Fibroblast of mammary gland (primary cell): ENCODE measurements at places on chromosomes 7 and 10.

DNA sequence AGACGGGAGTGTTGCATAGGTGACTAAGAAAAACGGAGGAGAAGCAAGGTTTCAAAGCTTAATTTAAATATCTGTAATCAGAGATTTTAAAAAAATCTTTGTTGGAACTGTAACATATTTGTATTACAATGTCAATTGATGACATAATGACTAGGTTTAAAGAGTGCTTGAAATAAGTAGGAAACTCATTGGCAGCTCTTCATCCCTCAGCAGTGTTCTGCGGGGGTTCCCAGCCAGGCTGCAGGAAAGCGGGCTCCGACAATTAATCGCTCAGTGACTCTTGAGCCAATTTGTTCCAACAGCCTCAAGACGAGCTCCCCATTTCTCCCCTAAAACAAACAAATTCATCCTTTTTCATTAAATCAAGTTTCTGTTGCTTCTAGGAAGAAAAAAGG, 22.6 kb downstream of the CPXM2 start:
- DNase-seq = no peak

DNA sequence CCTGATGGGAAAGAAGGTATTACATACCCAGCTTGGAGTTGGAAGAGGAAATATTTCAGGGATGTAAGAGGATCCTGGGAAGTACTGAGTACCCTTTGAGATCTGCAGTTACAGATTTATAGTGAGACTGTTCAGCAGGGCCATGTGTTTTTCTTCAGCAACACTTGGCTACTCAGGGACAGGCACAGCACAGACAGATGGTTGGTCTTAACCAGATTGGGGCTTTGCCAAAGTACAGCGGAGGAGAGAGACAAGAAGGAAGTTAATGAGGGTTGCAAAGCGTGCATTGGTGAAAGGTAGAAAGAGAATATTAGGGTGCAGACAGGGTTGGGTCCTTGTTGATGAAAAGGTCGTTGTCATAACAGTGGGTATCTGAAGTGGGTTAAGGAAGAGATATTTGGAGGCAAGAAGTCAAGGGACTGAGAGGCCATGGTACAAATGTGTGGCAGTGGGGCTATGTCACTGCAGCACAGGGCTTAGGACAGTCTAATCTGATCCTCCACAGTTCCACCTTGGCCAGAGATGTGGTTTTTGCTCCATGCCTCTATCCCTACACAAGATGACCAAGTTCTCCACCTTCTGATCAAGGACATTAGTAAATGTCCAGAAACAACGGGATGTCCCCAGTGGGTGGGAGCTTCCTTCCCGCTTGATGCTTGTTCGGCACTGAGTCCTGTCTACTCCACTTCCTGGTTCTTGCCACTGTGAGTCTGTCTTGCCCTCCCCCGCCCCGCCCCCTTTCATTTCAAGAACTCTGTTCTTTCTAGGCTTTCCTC, 18.9 kb upstream of the DNAJC1 start:
- peak; percentile 37 for DNase-seq

DNA sequence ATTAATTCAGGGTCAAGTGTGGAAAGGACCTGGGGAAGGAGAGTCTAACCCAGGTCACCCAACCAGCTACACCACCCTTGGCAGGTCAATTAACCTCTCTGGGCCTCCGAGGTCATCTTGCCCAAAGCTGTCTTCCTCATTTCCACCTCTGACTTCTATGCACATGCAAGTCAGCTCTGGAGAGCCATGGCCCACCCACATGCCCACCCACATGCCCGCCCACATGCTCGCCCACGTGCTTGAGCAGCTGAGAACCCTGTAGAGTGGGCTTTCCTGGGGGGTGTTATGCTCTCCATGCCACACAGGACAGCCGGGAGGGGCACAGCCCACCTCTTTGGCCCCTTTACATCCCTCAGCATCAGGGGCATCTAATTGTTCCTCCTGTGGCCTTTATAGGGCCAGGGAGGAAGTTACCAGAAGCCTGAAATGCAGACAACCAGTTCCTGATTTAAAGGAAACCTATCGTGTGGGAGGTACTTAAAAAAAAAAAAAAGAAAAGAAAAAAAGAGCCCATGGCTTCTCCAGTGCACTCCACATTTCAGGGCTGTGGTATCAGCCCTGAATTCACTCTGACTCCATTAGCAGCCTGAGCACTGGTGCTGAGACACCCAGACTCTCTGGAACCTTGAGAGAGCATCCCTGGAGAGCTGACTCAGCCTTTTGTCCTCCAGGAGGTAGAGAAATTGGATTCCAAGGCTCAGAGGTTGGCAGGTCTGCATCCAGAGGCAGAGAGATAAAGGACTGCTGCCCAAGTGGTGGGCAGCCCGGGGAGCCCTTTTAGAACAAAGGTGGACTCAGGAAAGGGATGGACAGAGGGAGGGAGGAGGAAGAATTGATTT, 176.2 kb upstream of the ZMIZ1 start:
- DNase-seq = peak; percentile 4

- DNase-seq = peak; percentile 22
Measured at GRCh38 chr10:119858063-119858462, 14.6 kb downstream of the MCMBP start.

GRCh38 chr10:19999431-19999830, 183.2 kb downstream of the PLXDC2 start:
- no peak for DNase-seq

DNA sequence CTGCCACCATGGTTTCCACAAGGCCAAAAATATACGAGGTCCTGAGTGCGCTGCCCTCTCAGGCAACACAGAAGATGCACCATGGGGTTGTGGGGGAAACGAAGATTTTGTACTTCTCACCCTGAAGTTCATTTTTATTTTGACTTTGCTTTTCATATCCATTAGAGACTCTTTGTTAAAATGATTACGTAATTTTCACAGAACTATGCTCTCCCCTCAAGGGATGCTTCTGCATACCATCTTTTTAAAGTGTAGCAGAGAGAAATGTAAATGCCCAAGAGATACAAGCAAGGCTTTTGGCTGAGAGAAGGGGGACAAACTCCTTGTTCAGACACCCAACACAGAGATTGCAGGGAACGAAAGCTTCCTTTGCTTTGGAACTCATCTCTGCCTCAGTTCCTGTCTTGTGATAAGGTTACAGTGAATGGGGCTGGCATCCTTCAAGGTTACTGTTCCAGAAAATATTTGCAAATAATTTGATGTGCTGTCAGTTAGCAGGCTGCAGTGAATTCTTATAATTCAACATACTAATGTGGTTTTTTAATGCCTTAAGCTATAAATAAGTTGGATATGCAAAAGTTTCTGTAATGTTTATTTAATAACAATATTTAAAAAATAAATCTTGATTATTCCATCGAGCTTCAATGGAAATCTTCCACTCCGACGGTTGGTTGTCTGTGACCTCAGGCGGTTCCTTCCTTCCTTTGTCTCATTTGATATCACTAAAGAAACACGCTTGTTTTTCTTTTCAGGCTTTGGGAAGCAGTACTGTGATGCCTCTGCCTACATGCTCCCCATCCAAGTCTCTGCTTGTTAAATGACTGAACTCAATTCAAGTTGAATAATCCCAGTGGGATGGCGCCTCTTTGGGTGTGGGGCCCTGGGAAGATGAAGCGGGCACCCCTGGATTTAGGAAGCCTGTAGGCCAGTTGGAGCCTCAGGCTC, 209.3 kb upstream of the CTBP2 start:
- DNase-seq = no peak

GRCh38 chr7:127486654-127487053, 94.1 kb upstream of the ZNF800 start:
- peak; percentile 10 for DNase-seq

- no peak for DNase-seq
Measured at GRCh38 chr7:116665332-116665996, 6.5 kb upstream of the MET start.

- DNase-seq = peak; percentile 40
Measured at GRCh38 chr7:151999424-152000090, 25.9 kb upstream of the GALNT11 start.

DNA sequence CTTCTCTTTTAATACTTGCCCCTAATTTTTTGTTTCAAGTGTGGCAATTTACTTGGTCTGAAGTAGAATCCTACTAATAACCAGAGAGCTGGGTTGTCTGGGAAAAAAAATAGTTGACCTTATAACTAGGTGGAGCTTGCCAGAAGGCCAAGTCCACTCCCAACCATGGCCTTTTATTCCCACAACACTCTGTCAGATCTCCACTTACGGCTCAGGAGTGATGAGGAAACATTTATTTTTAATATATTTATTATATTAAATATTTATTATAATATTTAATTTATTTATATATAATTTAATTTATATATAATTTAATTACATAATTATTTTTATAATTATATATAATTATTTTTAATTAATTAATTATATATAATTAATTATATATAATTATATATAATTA, 58.8 kb downstream of the TSPAN12 start:
- no peak for DNase-seq

GRCh38 chr7:13117103-13117502, 429.7 kb downstream of the ARL4A start:
- DNase-seq = peak; percentile 46

- no peak for DNase-seq
Measured at GRCh38 chr7:19914866-19915265, 141.4 kb upstream of the TMEM196 start.

- DNase-seq = no peak
Measured at GRCh38 chr7:152177681-152178404, 152.4 kb downstream of the GALNT11 start.

- no peak for DNase-seq
Measured at GRCh38 chr7:138309186-138309585, 150.9 kb upstream of the TRIM24 start.

DNA sequence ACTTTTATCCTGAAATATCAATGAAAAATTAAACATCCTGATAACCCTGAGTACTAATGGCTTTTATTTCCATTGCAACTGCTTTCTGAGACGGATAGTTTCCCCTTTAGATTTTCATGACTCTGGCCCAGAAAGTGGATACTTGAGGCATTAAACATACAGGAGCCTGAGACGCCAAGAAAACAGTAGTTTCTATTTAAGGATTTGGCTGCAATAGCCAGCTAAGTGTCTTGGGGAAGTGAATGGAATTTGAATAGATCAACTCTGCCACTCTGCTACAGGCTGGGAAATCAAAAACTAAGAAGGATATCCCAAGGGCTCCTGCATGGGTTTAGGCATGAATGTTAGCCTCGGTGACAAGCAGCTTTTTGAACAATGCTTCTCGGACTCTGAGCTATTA, 24.7 kb upstream of the GPAM start:
- DNase-seq = peak; percentile 48

DNA sequence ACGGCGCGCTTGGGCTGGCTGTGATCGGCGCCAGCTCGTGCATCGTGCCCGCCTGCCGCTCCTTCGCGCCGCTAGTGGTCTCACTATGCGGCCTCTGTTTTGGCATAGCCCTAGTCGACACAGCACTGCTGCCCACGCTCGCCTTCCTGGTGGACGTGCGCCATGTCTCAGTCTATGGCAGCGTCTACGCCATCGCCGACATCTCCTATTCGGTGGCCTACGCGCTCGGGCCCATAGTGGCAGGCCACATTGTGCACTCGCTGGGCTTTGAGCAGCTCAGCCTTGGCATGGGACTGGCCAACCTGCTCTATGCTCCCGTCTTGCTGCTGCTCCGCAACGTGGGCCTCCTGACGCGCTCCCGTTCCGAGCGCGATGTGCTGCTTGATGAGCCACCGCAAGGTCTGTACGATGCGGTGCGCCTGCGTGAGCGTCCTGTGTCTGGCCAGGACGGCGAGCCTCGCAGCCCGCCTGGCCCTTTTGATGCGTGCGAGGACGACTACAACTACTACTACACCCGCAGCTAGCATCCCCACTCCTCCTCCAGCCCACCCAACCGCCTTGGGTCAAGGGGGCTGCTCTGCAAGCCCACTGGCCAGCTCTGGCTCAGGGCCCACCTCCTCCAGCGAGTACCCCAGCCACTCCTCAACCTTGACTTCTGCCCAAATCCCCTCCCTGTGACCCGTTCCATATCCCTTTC, 1.9 kb downstream of the SLC18A3 start:
- no peak for DNase-seq

DNA sequence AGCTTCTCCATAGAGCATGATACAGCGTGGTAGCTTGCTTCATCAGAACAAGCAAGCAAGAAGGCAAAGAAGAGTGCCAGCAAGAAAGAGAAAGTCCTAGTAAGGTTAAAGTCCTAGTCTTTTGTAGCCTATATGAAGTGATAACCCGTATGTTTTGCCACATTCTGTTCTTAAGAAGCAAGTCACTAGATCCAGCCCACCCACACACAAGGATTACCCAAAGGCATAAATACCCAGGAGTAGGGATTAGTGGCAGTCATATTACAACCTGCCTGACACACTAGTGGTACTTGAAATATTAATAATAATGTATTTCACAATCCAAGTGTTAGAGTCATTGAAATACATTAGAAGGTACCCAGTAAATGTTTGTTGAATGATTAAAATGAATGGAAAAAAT, 285.5 kb downstream of the HPSE2 start:
- no peak for DNase-seq

GRCh38 chr7:84264396-84264795, 69.8 kb upstream of the SEMA3A start:
- peak; percentile 14 for DNase-seq

GRCh38 chr7:67725423-67725822, 728.8 kb downstream of the TYW1 start:
- no peak for DNase-seq

GRCh38 chr10:124882313-124882712, 59.6 kb upstream of the ZRANB1 start:
- no peak for DNase-seq

GRCh38 chr7:29447828-29448227, 115.8 kb upstream of the PRR15 start:
- DNase-seq = no peak

- no peak for DNase-seq
Measured at GRCh38 chr7:1488016-1488415, 16.2 kb downstream of the INTS1 start.

GRCh38 chr10:6167456-6167855, 35.3 kb upstream of the PFKFB3 start:
- DNase-seq = no peak

GRCh38 chr10:48306870-48307710, 613 bp downstream of the MAPK8 start:
- peak; percentile 14 for DNase-seq

DNA sequence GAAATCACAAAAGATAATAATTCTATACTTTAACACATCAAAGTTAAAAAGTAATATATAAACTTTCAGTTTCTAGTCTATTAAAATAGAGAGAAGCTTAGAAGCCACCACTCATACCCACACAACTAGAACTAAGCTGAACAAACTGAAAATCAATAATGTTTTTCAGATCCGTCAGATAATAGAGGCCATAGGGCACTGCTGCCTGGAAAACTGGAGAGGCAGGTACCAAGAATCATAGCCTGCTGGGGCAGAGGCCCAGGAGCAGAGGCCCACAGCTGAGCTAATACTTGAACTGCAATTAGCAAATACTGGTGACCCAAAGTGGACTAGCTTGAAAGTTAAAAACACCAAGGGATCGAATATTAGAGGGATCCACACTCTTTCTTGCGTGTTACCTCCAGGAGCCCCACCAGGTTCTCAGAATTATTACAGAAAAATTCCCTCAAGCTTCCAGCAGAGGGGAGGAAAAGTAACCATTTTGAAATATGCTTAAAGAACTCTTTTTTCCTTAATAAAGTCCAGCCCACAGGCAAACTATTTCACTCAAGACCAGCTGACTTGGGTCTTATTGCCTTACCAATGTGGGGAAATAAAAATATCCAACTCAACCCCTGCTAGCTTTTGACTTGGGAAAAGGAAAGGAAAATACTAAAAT, 774.1 kb upstream of the IGFBP3 start:
- peak; percentile 12 for DNase-seq
